ENCODE measurements at places on chromosomes 2 and 18.

DNA sequence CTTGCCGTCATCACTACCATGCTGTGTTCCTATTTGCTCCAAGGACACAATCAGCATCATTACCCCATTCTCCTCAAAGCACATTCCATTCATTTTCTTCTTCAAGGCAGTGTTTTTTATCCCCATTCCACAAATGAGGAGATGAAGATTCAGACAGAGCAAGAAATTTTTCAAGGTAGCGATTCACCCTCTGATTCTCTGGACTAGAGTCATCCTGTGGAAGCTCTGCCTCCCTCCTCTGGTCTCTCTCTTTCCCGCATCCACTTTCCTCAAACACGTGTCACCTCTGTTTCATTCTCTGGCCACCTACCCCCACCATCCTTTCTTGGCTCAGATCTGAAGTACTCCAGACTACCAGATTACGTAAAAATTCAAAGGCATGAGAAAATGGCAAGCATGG lies 297.9 kb downstream of the SOX11 start:
- no peak for DNase-seq

DNA sequence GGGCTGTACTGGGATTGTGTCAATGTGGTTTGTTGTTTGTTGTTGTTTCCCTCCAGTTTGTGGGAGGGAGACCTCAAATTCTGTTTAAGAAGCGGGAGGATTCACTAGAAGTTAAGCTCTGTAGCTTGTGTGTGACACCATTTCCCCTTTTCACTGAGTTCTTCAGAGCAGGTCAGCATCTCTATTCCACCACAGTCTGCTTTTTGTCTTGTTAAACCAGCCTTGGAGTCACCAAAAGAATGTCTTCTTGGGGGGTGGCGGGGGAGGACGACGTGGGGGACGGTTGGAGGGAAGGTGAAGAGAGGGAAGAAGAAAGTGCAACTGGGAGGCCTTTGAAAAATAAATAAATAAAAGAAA lies 2.3 kb upstream of the BCL11A start:
- no peak for DNase-seq

DNA sequence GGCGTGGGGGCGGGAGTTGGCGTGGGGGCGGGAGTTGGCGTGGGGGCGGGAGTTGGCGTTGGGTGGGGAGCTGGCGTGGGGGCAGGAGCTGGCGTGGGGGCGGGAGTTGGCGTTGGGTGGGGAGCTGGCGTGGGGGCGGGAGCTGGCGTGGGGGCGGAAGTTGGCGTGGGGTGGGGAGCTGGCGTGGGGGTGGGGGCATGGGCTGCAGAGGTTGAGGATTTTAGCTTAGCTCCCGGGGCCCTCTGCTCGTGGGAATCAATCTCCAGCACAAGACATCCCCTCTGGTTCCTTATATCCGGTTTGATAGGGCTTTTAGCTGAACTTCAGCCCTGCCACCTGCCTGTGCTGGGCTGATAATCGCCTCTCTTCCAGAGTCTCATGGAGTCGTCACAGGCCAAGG lies 177.0 kb downstream of the LDLRAD4 start:
- DNase-seq, result no peak

DNA sequence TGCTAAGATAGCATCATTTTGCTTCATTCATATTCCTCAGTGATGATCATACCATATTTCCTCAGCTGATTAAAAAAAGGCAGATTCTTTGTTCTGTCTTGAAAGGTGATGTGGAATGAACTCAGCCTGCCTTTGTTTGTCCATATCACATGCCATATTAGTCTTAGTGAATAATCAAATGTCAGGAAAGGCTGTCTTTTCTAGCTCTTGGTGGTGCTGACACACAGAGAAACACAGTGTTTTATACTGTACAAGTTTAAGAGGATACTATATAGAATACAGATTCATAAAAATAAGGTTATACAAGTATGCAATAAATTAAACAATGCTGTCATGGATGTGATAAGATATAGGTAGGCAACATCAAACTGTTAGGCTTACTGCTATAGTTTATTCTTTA lies 97.1 kb upstream of the FAM98A start:
- no peak for DNase-seq

- DNase-seq, result no peak
Measured at GRCh38 chr18:63143330-63143771, 176.2 kb downstream of the BCL2 start.

- DNase-seq, result peak; percentile 90
Measured at GRCh38 chr2:33086400-33087015, 139.8 kb downstream of the LTBP1 start.

DNA sequence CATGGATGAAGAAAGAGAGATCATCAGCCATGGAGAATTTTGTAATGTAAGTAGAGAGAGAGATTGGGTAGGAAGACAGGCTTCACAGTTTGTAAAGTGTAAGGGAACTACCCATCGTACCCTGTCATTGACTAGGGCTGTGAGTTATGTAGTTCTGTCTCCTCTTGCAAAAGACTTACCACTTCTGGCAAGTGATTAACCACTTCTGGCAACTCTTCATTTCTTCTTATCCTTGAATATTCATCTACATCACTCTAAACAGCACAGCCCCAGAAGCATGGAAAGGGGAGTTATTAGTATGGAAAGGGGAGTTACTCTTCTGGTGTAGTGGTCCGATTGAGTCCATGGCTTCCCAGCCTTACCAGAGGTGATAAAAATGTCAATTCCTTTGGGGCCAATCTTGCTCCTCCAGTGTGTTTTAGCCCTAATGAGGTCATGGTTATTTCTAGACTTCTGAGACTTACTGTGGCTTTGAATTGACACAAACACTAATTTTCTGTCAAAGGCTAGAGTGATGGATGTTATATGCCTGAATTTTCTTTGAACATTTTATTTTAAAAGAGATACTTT lies 52.0 kb downstream of the STAT1 start:
- peak; percentile 40 for DNase-seq

DNA sequence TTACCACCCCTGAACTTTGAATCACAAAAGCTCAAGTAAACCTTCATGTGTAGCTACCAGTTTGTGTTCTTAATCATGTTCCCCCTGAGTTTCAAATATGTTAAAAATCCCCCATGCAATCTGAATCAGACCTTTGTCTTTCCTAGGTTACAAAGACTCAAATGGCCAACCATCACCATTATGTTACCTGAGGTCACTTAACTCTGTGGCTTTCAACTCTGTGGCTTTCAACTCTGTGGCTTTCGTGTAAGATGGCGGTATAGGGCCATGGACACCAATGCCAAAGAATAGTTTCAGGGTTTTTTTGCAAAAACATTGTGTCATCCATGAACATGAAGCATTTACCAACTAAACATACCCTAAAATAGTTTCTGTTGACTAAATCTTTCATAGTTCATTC lies 6.7 kb downstream of the ERMN start:
- DNase-seq, result no peak

DNA sequence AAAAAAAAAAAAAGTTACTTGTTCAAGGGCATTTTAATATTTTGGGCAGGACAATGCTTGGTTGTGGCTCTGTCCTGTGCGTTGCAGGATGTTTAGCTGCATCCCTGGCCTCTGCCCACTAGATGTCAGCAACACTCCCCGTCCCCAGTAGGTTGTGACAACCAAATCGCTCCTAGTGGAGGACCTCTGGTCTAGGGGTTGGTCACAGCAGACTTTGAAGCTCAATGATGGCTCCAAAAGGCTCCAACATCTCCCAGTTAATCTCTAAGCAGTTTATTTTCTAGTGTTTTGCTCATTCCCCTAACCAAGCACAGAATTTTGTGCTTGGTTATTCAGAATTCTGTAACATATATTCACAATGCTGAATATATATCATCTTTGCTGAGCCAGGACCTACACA lies 67.0 kb downstream of the CHRNA1 start:
- peak; percentile 59 for DNase-seq

- peak; percentile 30 for DNase-seq
Measured at GRCh38 chr18:811182-811891, 705 bp downstream of the YES1 start.

DNA sequence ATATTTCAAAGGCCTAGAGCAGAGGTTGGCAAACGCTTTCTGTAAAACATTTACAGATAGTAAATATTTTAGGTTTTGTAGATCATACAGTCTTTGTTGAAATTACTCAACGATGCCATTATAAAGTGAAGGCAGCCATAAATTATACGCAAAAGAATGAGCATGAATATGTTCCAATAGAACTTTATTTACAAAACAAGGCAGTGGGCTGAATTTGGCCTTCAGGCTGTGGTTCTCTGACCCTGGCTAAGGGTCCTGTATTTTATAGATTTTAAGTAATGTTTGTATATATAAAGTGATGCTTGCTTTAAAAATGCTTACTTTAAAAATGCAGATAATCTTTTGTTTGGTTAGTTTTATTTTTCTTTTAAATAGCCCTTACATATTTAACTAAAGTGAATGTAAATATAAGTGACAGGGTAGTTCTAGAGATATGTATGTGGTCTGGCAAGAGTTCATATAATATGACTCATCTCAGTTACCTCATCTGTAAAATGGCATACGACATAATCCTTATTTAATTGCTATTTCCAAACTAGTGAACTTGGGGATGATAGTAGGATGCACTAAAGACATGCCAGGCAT lies 51.7 kb upstream of the ATP5MC3 start:
- peak; percentile 37 for DNase-seq

DNA sequence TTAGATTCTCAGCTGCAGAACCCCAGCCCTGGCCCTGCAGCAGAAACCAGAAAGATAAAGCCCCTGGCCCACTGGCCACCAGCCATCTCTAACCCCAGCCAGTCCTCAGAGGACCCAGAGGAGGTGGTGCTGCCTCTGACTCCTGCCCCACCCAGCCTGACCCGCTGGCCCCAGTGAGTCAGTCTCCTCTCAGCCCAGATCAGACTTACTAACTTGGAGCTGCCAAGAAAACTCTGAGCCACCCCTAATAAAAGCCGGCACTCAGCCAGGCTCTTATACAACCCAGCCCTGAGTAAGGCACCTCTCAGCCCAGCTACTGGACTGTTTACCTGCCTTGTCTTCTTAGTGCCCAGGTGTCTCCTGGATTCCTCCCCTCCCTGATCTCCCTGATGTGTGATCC lies 2.0 kb downstream of the SLC14A2 start:
- DNase-seq, result peak; percentile 88

GRCh38 chr2:234426616-234427015 lies 70.3 kb downstream of the ARL4C start:
- no peak for DNase-seq

DNA sequence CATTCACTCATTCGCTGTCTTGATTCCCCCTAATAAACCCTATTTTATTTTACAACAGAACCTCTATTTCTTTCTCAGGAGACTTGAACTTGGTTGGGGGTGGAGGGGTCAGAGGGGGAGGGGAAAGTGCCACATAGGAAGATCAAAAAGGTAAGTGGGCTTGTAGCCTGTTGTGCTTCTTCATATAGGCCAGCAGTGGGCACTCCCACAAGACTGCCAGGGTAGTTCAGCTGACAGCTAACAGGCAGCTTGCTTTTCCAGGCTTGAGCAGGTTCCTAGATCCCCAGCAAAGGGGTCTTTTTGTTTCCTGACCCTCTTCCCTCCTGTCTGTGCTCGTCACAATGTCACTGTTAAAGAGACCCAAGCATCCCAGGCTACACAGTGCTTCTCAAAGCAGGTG lies 829 bp upstream of the KIAA2012 start:
- no peak for DNase-seq

- DNase-seq, result no peak
Measured at GRCh38 chr2:8076448-8077342, 605.2 kb upstream of the ID2 start.

DNA sequence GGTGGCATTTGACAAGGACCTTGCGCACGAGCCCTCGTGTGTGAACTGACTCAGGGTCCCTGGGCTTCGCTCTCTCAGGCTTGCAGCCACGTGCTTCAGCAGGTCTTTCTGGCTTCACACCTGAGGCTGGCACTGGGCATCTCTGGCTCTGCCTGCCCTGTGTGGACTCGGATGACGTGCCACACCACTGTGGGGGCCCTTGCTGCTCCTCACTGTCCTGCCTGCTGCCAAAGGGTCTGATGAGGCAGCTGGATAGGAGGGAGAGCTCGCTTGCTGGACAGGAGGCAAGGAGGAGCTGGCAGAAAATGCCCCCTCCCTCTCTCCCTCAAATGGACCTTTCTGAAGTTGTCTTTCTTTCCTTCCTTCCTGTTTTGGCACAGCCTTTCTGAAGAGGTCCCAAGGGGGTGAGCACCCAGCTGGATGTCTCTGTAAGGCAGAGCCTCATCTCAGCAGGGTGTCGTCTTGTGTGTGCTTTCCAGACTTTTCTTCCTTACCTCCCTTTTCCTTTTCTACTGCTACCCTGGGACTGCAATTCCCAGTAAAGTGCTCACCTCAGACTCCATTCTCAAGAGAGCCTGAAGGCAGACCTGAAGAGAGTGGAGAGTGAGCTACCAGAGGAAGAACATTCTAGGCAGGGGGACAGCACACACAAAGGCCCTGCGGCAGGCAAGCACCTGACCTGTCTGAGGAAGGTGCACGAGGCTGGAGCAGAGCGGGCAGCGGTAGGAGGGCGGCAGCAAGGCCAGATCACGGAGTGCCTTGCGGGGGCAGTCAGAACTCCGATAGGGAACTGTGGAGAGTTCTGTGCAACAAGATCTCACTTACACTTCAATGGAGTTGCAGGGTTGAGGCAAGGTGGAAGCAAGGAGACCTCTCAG lies 5.3 kb downstream of the PER2 start:
- DNase-seq, result no peak

GRCh38 chr2:152781175-152781574 lies 62.8 kb downstream of the ARL6IP6 start:
- DNase-seq, result no peak

DNA sequence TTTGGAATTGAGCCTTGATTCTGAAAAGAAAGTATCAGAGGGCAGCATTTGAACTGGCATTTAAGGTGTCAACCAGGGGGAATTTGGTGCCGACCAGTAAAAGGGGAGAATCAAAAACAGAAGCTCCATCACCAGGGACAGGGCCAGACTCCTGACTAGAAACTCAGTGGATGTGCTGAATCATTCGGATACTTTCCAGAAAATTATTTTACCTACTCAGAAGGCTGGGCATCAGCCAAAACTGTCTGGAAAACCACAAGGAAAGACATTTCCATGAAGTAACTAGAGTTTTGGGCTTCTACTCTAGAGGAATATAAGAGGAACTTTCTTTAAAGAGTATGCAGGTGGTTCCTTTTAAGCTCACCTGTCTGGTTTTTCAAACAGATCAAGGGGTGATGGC lies 756.6 kb downstream of the RNF144A start:
- no peak for DNase-seq

DNA sequence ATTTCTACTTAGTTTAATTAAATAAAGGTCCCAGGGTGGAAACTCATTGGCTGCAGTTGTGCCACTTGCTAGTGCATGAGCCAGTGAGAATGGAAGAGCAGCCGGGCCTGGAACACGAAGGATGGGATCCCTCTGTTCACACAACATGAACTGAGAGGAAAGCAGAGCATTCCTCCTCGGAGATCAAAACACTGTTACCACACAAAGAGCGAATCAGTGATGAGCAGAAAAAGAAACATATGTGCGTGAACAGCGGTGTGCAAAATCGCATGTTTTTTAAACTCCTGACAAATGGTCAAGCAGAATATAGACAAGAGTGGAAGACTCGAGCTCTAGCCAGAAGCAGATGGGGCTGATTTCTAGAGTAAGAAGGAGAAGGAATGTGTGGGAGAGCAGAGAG lies 28.4 kb upstream of the ANKRD44 start:
- DNase-seq, result no peak
